Renal pelvis (tissue), 12 donors: ENCODE measurements at places on chromosomes 13 and 19. TPM values are rescaled to one million over a fixed set of nuclear protein-coding genes. Genes with fewer than 3 reads are reported as not detected.

DNA sequence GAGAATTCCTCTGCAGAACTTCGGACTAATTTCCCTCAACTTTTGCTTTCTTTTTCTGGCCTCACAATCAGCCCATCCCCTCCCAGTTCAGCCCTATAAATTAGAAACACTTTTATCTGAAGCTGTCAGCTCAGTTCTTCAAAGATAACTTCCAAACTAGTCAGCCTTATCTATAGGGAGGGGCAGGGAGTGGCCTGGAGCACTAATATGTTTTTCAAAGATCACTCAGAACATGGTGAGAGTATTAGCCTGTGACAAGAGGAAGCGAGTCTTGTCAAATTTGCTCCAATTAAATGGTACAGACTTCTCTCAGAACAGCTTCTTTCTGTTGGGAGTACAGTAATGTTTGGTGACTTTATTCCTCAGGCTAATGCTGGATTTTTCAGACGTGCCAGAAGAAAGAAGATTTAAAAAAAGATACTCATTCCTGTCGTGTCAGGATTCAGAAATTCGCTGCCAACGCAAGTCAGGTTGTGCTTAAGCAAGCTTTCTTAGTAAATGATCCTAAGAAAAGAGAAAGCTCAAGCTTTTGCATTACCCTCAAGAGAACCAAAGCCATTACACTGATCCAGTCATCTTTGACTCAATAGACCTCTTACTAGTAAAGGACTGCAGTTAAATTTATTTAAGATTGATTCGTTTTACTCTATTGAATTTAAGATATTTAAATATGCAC lies 1033.6 kb downstream of the SLITRK5 start:
- DNase-seq, result no peak

GRCh38 chr19:46295401-46296201 lies 1.2 kb upstream of the HIF3A start:
- no peak for DNase-seq

PEPD gene
- 105 TPM for polyA plus RNA-seq

IGSF23 gene
- polyA plus RNA-seq, result 0.95 TPM

- no peak for DNase-seq
Measured at GRCh38 chr13:23447927-23448326, 14.4 kb upstream of the SACS start.

CNN1 gene
- polyA plus RNA-seq, result 4.5 TPM

- DNase-seq, result peak; percentile 65
Measured at GRCh38 chr19:38862321-38863059, 12.7 kb upstream of the HNRNPL start.

DNA sequence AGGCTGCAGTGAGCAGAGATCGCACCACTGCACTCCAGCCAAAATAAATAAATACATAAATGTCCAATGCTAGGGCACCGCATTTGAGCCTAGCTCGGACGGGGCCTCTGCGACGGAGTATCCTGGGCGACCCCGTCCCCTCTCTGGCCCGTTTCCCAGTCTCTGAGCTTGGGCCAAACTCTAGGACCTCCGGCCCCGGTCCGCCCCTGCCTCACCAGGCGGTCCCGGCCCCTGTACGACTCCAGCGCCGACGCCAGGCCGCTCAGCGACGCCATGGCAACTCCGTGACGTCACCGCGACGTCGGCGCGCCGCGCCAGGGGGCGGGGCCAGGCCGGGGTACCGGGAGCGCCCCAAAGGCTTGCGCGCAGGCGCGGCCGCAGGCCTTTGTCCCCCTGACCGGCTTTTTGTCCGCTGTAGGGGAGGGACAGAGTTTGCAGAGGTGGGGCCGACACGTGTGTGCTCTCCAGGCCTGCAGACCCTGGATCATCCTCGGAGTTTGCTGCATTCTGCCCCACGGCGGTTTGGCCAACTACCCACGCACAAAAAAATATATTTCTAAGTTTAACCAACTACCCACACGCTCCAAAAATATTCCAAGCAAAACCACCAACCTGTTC lies at the start of gene PEX11G:
TSS of gene PEX11G (minus strand) at position 300 of the 618 bp plus-strand sequence. CDS start at position 275, 25 bp downstream.
- DNase-seq, result peak; percentile 92

DNA sequence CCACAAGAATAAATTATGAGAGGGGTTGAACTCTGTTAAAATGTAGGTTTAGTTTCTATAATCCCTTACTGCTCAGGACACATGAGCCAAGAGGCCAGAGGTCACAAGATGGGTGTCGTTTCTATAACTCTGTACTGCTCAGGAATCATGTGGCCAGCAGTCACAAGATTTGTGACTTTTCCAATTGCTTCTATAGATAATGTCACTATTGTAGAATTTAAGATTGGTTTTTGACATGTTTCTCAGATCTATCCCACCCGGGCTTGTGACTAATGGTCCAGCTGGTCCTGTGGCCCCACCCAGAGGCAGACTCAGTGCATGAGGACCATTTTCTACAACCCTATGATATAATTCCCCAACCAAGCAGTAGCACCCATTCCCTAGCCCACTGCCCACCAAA lies 662.0 kb upstream of the KLF12 start:
- DNase-seq, result no peak

ZNF699 gene
- polyA plus RNA-seq, result 8.5 TPM

DNA sequence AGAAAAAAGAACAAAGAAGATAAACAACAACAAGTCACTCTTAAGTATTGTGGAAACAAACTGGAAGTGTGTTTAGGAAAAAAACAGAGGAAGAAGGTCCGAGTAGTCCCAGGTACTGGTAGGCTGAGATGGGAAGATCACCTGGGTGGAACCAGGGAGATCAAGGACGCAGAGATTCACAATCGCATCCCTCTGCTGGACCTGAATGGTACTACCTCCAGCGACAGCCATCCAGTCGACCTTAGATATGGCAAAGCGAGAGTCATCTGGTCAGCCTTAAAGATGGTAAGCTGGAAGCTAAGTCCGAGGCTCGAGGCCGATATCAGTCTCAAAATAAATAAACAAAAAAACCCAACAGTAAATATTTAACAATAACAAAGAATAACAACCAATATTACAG lies 44.9 kb upstream of the ZNF91 start:
- DNase-seq, result no peak

CYP2A6 gene
- polyA plus RNA-seq, result 0.14 TPM

- DNase-seq, result no peak
Measured at GRCh38 chr13:98466634-98467236, 110.2 kb downstream of the STK24 start.

SIGLEC12 gene
- polyA plus RNA-seq, result 0.19 TPM

ZNF613 gene
- 12.7 TPM for polyA plus RNA-seq

- DNase-seq, result no peak
Measured at GRCh38 chr13:98846986-98847385, 94.5 kb upstream of the SLC15A1 start.

- no peak for DNase-seq
Measured at GRCh38 chr13:110103534-110103933, 203.4 kb downstream of the COL4A1 start.

ZNF284 gene
- 2.7 TPM for polyA plus RNA-seq

DNA sequence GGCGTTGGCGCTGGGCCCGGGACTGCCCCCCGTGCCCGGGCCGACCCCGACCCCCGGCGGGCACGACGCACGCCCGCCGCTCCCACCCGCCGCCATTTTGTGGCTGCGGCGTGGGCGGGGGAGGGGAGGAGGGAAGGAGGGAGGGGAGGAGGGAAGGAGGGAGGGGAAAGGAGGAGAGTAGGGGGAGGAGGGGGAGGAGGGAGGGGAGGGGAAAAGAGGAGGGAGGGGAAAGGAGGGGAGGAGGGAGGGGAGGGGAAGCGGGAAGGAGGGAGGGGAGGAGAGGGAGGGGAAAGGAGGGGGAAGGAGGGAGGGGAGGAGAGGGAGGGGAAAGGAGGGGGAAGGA lies at the start of gene BTBD2:
TSS of gene BTBD2 (minus strand) at position 107 of the 343 bp plus-strand sequence. CDS start at position 96, 11 bp downstream.
- peak; percentile 67 for DNase-seq

DNA sequence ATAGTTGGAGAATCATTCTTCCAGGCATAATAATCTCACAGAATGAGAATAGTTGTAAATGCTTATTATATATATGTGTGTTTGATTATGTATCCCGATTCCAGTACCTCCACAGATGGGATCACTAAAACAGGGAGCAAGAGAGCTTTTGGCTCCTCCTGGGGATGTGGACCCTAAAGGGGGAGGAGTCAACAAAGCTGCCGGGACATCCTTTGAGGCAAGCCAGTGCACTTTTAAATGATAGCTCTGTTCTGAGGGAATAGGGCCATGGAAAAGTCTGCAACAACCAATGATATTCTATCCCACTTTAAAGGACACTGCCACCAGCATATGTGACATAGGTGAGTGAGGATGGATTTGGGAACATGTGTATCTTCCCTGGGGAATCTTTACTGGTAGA lies 40.8 kb downstream of the SLITRK5 start:
- no peak for DNase-seq

- DNase-seq, result no peak
Measured at GRCh38 chr19:46351241-46352041, 4.6 kb downstream of the PPP5C start.

CGB1 gene
- polyA plus RNA-seq, result not detected

DNA sequence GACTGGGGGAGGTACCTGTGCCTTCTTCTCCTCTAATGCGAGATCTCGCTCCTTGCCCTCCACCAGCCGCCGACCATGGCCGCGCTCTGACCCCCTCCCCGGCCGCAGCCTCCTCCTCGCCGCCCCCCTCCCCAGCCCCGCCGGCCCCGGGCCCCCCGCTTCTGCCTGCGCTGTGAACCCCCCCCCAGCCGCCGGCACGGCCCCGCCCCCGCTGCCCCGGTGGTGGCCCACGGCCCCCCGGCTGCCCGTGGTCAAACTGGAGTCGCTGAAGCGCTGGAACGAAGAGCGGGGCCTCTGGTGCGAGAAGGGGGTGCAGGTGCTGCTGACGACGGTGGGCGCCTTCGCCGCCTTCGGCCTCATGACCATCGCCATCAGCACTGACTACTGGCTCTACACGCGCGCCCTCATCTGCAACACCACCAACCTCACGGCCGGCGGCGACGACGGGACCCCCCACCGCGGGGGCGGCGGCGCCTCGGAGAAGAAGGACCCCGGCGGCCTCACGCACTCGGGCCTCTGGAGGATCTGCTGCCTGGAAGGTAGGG lies at the start of gene CACNG8:
TSS of gene CACNG8 (plus strand) at position 51 of the 545 bp plus-strand sequence.
- no peak for DNase-seq

GRCh38 chr19:3233831-3234230 lies 9.4 kb downstream of the CELF5 start:
- no peak for DNase-seq

TJP3 gene
- 12.1 TPM for polyA plus RNA-seq

DNA sequence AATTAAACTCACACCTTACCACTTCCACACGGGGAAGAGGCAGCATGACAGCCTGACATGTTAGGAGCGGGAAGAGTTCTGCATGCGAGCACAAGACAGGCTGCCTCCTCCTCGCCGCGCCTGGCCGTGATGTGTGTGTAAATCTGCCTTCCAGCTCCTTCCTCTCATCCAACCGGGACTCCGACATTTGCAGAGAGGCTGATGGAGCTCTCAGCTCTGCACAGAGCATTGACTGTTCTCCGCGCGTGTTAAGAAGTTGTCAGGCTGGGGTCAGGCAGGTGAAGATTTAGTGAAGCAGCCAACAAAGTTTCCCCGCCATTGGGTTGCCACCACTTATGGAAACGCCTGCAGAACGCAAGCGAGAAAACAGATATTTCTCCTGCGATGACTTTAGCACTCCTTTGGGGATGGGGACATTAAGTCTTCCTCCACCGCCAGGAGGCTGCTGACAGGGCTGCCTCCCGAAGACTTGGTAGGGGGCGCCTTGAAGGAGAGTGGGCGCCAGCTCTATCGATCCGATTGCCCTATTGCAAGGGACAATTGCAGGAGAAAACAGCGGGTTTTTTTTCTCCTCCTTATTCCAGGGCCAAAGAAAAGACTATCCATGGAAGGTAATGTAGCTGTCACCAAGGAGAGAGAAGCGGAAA lies 213.9 kb upstream of the TSHZ3 start:
- no peak for DNase-seq

DNA sequence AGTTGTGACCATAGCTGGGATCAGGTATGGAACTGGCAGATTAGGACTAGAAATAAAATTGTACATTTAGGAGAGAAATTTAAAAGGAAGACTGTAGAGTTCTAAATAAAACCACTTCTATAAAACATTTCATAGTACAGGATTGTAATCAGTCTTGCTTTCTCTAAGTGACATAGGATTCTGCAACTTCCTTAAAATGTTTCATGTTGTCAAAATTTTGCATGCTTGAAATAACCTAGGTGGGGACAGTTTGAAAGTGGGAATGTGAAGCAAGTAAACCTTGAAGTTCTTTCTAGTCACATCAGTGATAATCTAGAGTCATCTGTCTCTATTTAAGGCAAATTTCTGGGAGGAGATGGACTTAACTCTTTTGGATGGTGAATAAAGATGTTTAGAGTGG lies 6.7 kb downstream of the TM9SF2 start:
- DNase-seq, result no peak

DNA sequence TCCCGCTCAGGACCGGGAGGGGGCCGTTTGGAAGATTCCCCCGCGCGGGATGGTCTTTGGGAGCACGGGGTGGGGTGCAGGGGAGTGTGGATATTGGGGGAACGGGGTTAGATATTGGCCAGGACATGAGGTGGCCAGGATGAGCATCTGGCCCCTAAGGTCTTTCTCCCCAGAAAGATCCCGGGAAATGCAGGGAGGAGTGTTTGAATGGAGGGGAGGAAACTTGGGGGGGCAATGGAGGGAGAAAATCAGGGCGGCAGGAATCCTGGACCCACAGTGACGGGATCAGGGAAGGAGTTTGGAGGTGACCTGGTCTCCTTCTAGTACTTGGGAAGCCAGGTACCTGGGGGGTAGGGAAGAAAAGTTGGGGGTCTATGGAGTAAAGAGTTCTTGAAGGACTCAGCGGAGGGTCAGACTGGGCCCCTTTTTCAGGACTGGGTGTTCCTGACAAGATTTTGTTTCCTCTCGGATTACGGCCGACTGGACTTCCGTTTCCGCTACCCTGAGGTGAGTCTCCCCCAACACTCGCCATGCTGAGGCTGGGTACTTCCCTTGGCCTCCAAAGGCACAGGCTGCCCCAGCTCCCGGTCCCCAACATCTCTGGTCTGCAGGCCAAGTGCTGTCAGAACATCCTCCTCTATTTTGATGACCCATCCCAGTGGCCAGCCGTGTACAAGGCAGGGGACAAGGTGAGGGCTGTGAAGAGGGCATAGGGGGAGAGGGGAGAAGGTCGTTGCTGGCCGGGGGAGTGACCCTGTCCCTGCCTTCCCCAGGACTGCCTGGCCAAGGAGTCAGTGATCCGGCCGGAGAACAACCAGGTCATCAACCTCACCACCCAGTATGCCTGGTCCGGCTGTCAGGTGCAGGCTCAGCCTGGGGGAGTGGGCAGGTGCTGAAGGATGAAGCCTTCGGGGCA lies 989 bp downstream of the TMEM145 start:
- DNase-seq, result no peak

DNA sequence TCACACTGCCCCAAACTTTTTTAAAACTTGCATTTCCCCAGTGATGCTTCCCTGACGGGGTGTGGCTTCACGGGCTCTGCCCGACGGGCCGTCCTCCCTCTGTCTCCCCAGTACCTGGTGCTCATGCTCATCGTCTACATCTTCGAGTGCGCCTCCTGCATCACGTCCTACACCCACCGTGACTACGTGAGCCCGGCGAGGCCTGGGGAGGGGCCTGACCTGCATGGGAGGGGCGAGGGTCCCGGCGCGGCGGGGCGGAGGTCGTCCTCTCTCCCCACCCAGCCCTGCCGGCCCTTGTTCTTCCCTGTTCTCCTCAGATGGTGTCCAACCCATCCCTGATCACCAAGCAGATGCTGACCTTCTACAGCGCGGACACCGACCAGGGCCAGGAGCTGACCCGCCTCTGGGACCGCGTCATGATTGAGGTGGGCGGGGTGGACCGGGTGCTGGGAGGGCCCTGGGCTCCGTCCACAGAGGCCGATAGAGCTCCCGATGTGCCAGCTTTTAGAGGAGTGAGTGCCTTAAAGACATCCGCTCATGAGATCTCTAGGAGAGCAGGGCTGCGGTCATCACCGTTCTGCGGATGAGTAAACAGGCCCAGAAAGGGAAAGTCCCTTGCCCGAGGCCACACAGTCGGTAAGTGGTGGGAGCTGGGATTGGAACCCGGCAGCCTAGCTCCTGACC lies 6.9 kb downstream of the UPK1A start:
- no peak for DNase-seq

GRCh38 chr13:78430166-78430791 lies 173.1 kb downstream of the POU4F1 start:
- DNase-seq, result peak; percentile 26
